ENCODE measurements at places on chromosomes 6 and 20.
A peak's percentile ranks its signal among the peaks of the same experiment; 100 is the strongest.

- no peak for DNase-seq
Measured at GRCh38 chr6:143107440-143107839, 46.8 kb downstream of the AIG1 start.

DNA sequence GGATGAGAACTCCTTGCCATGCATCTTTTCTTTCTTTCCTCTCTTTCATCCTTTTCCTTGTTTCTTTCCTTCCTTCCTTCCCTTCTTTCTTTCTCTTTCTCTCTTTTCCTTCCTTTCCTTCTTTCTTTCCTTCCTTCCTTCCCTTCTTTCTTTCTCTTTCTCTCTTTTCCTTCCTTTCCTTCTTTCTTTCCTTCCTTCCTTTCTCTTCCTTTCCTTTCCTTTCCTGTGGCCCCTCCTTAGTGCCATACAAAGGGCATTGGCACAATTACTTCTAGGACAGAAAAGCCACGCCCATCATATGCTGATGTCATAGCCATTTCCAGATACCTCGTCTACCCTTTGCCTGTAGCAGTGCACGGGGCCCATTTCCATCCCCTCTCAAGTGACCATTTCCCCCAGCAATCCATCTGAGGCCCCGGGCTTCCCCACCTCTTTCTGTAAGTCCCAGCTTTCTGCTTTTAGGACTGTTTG, 2.2 kb upstream of the CENPB start:
- DNase-seq = no peak

DNA sequence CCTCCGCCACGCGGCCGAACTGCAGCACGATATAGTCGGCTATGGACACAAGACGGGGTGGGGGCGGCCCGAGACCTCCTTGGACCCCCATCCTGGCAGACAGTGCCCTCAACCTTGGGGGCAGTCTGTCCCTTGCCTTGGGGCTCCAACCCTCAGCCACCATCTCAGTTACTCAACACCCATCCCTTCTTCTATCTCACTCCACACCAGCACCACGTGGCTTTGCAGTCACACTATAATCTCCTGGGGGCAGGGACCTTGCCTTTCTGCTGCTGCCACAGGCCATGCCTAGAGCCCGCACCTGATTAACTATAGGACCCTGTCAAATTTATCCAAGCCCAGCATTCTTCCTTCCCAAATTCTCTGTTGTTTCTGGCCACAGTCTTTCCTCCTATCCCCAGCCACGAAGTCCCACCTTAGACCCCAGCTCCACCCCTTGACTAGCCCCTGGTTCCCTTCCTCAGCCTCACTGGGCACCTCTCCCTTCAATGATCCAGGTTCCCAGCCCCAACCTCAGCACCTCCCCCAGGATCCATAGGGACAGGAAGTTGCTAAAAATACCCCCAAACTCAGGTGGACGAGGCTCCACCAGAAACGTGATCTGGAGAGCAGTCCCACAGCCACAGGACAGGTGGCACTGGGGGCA, 1.7 kb upstream of the TEAD3 start:
- no peak for DNase-seq

GRCh38 chr6:63440057-63440456, 120.3 kb upstream of the LGSN start:
- no peak for DNase-seq

DNA sequence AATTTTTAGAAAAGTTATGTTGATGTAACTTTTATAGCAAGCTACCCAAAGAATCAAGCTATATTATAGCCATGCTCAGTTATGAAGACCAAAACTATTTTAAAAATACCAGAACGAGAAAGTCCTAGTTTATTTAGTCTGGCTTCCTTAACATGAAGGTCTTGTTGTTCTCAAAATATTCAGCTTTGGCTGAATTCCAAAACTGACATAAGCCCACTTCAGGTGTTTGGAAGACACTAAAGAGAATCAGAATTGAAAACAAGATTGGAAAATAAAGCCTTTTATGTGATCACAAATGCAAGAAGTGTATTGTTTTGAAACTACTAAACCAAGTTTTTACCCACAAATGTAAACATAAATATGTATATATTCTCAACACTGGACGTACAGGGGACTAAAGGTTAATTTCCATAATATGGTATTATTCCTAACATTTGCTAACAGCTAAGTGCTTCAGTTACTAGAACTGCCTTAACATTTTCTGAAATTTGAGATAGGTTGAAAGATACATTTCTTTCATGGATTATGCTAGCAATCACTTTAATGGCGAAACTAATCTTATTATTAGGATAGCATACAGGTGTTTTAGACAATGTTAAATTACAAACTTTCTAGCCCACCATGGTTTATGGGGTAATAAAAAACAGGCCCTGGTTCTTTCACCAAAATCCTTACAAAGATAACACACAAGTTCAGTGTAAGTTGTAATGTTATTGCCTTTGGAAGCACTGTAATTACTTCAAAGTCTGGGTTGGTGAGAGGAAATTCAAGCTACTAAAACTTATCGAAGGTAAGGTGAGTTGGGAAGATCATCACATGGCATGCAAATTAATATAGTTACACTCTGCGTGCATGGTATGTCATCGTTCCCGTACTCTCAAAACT, 1.6 kb downstream of the MAP3K5 start:
- DNase-seq = no peak

DNA sequence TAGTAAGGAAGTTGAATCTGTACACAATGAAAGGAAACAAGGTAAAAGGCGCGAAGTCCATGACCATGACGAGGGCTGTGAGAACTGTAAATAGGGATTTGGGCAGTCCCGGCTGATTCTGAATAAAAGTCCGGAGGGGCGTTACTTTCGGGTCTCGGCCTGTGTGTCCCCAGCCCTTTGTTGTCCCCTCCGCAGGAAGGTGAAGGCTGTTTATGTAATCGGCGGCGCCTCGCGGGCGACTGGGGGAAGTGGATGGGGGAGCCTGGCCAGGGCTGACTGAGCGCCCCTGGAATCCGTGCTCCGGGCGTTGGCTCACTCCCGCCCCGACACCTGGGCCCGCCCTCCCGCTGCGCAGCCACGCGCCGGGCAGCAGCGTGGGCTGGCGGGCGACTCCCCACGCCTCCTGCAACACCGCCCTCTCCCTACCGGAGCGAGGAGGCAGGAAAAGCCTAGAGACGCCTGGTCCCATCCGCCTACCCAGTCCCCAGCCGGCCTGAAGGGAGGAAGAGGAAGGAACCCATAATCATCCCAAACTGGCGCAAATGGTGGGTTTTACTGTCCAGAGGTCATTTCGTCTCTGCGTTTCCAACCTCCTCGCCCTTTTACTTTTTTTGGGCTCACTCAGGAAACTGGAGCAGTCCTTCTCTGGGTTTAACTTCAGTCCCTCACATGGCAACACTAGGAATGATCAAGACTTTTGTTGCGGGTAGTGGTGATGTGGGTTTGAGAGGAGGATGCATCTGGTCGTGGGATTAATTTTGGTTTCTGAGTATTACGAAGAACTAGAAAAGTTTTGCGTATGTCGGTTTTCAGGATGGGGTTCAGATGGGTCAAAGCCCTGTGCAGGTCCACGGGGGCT, 12.1 kb downstream of the TRIM31 start:
- DNase-seq = peak; percentile 49

GRCh38 chr6:155628306-155628705, 172.7 kb upstream of the NOX3 start:
- DNase-seq = no peak

GRCh38 chr6:107823047-107823557, 1.0 kb downstream of the SCML4 start:
- DNase-seq = no peak

DNA sequence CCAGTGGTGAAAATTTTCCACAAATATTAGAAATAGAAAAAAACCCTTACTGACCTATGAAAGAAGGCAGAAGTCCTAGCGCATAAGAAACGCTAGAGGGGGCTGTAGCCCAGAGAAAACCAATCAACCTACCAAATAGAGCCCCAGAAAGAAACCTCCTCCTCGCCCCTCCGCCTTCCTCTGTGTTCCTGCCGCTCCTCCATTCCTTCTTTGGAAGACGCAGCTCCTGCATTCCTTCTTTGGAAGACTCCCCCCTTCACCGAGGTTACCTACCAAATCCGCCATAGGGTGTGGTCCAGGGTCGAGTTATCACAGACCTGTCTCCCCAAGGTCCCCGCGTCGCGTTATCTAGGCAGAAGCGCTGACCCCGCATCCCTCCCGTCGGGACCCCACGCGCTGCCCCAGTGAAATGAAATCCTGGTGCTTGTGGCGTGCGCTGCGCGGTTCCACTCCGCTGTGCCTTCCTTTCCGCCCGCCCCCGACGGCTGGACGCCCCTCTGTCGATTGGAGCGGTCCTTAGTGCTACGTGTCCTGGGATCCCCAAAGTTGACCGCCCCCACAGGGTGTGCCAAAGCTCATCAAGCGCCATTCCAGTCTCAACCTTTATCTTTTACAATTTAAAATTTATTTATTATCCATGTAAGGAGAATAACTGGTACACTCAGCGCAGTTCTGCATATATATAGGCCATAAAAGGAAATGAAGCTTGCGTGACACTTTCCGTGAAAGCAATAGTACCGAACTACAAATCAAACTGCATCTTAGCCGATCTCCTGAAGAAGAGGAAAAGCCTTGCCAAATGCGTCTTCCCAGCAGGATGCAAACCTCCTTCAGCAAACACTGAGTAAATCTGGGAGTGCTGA, 13.0 kb downstream of the RPP21 start:
- peak; percentile 58 for DNase-seq

DNA sequence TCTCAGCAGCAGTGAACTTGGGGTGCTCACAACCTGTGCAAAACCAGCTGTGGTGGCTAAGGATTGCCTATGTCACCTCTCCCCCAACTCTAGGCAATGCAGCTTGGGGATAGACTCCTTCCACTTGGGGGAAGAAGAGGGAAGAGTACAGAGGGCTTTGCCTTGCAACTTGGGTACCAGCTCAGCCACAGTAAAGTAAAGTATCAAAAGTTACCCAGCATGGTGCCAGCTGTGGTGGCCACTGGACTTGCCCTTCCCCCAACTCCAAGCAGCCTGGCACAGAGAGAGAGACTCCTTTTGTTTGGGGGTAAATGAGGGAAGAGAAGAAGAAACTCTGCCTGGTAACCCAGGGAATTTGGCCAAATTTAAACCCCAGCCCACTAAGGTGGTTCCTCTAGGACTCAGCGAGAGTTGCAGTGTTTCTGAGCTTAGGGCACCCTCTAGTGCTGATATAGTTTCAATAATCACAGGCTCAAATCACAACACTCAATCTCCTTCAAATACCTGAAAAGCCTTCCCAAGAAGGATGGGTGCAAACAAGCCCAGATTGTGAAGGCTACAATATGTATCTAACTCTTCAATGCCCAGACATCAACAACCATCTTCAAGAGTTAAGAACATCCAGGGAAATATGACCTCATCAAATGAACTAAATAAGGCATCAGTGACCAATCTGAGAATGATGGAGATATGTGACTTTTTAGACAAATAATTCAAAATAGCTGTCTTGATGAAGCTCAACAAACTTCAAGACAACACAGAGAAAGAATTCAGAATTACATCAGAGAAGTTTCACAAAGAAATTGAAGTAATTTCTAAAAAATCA, 7.6 kb upstream of the DEFB129 start:
- peak; percentile 67 for DNase-seq

DNA sequence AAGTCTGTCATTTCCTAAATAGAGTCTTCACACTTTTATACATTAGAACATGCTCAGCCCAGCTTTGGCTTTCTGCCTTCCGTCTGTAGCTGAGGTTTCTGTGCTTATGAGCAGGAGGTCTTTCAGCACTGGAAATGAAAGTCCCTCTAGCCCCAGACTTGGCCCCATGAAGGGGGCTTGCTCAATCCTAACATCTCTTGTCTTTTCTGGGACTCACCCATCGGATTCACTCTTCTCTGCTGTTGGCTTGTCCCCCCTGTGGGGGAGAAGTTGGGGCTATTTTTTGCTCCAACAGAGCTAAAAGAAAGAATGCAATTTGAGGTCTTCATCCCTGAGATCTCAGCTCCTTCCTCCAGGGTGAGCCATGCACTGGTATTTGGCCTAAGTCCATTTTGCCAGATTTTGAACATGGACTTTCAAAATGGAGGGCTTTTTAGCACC, 177.7 kb downstream of the MRPL14 start:
- DNase-seq = no peak

DNA sequence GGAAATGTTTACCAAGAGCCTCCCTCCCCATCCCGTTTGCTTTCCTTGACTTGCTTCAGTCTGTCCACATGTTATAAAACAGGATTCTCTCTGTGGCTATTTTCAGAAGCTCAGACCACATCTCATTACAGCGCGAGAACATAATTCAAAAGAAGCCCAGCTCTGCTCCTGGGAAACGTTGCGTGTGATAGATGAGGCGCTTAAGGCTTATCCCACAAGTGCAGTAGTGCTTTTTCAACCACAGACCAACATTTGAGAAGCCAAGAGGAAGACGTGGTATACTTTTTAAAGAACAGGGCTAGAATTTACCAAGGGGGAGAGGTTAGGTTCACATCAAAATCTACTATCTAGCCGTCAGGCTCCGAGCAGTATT, 239.5 kb downstream of the SLC24A3 start:
- DNase-seq = no peak

GRCh38 chr6:38976801-38977500, 71.6 kb upstream of the GLP1R start:
- DNase-seq = no peak

- DNase-seq = no peak
Measured at GRCh38 chr6:36312854-36313648, 23.6 kb downstream of the BNIP5 start.

DNA sequence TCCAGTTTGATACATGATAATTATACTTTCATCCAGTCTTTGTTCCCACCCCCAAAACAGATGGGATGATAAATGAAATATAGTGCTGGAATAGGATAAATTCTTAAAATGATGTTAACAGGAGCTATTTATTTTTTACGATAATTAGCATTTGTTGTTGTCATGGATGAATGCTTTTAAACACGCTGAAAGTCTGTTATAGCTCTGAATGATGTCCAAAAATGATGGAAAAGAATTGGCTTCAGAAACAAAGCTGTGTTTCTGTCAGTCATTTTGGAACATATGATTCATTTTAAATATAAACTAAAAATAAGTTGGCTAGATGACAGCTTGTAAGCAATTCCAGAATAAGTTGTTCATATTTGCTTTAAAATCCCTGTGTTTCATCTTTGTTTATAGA, 237.4 kb downstream of the GRIK2 start:
- DNase-seq = no peak

DNA sequence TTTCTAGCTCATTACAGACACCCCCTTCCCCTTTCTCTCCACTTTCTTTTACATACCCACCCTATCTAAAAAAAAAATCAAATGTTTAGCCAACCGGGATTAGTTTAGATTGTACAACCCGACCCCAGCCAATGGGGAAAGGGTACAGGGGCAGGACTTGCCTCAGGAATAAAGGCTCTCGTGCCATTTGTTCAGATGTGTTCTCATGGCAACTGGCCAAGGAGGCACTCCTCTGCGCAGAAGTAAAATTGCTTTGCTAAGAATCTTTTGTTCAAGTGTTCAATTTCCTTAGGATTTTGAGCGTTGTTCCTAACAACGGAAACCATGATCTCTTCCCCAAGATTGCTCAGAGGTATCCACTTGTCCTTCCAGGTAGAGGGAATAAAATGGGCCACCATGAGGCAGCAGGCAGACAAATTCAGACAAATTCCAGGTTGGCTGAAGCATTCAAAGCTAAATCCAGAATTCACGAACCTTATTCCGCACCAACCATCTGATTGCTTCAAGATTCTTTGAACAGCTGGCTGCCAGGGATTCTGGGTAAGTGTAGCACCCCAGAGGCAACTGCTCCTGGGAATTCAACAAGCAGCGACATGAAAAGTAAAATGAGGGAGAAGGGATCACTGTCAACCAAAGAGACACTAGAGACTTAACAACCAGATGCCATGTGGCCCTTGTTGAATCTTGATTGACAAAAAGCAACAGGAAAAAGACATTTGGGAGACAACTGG, 431.8 kb downstream of the PREX1 start:
- DNase-seq = no peak

GRCh38 chr20:13922241-13922640, 68.2 kb downstream of the SEL1L2 start:
- no peak for DNase-seq

Measured in RKO (cell line).